Tongue (tissue), 3 donors: ENCODE measurements at places on chromosomes 7 and 10. TPM values are rescaled to one million over a fixed set of nuclear protein-coding genes. Genes with fewer than 3 reads are reported as not detected.

- no peak for DNase-seq
Observed at GRCh38 chr7:44112997-44113763, 9.0 kb downstream of the AEBP1 start.

Gene XRCC2
- 3.8 TPM for total RNA-seq

- no peak for DNase-seq
Observed at GRCh38 chr7:42624471-42624870, 287.4 kb downstream of the C7orf25 start.

DNA sequence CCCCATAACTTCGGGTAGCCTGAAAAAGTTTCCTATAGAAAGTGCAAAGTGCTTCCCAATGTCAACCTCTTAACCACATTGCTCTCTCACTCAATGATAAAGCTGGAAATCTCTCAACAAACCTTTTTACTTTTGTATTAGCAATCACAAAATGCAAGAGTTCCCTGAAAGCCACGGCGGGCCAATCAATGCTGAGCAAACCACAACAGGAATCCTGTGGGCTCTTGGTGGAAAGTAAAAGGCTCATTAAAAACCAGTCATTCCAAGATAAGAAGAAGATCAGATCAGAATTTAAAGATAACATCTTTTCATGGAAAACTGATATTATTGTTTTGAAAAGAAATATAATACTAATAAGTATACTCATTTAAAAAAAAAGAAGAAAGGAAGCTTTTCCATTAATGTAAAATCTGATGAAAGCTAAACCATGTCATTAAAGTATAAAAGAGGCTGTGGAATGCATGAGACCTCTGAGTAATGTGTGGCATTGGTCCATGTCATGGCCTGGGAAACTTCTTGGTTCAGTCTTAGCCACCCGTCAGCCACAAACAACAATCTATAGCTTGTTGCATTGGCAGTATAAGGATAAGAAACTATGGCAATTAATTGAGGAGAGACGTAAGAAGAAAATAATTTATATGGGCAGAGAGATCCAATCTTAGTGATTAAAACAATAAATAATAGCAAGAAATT is 1066.1 kb upstream of the SORCS1 start:
- no peak for DNase-seq
